ENCODE measurements at places on chromosomes 7 and 10.

DNA sequence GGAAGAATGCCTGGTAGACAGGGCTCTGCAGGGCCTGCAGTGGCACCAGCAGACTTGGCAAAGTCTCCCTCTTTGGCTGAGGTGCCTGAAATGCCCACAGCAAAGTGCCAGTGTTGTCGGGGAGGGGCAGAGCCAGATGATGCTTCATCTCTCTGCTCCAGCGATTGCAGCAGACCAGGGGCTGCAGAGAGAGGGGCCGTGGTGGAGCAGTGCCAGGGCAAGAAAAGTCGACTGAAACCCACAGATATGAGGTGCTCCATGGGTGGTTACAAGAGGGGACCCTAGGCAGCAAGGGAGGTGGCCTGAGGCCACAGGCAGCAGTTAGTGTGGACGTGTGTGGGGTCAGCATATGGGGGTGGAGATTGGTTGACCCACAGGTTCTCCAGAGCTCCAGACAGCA, 123.5 kb upstream of the SHH start:
- DNase-seq, result no peak

- no peak for DNase-seq
Observed at GRCh38 chr7:144723301-144723700, 112.6 kb downstream of the TPK1 start.

- DNase-seq, result no peak
Observed at GRCh38 chr10:79441433-79441832, 4.0 kb downstream of the ZCCHC24 start.

GRCh38 chr10:1212571-1213141, 156.5 kb downstream of the WDR37 start:
- DNase-seq, result no peak

DNA sequence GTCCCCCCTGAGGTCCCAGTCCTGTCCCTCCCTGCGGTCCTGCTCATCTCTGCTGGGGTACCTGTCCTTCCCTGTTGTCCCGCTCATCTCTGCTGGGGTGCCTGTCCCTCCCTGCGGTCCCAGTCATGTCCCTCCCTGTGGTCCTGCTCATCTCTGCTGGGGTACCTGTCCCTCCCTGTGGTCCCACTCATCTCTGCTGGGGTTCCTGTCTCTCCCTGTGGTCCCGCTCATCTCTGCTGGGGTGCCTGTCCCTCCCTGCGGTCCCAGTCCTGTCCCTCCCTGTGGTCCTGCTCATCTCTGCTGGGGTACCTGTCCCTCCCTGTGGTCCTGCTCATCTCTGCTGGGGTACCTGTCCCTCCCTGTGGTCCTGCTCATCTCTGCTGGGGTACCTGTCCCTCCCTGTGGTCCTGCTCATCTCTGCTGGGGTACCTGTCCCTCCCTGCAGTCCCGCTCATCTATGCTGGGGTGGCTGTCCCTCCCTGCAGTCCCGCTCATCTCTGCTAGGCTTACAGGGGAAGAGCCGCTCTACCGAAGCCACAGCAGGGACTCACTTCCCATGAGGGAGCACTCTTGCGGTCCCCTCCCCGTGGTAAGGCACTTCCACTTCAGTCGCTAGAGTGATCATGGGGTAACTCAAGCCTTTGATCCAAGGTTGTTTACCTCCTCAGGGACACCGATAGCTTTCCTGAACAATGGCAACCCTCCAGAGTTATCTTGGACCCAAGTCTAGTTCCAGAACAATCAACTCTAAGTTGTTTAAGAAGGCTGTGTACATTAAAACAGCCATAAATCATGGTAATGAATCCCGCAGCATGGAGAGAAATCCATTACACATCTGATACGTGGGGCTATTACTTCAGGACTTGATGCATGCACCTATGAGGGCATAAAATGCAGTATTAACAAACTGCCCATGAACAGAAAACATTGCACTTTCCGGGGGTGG, 46.8 kb upstream of the MNX1 start:
- no peak for DNase-seq

GRCh38 chr10:11224792-11225416, 207.2 kb downstream of the CELF2 start:
- DNase-seq, result no peak

- DNase-seq, result no peak
Observed at GRCh38 chr10:72753760-72754231, 61.9 kb downstream of the MCU start.

GRCh38 chr7:27201580-27202017, 1.7 kb upstream of the HOXA13 start:
- no peak for DNase-seq

- no peak for DNase-seq
Observed at GRCh38 chr10:104308439-104308903, 29.8 kb downstream of the ITPRIP start.

DNA sequence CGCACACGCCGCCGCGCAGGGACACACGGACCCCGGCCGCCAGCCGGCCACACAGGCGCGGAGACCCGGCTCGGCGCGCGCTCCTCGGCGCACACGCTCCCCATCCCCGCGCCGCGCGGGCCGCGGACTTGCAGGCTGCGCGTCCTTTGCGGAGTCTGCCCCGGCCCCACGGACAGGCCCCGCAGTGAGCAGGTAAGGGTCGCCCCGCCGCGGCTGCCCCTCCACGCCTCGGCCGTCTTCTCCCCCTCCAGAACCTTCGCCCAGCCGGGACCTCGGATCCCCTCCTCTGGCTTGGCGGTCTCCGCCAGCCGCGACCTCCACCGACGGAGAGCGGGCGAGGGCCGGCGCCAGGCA, 356 bp downstream of the ADCYAP1R1 start:
- no peak for DNase-seq

DNA sequence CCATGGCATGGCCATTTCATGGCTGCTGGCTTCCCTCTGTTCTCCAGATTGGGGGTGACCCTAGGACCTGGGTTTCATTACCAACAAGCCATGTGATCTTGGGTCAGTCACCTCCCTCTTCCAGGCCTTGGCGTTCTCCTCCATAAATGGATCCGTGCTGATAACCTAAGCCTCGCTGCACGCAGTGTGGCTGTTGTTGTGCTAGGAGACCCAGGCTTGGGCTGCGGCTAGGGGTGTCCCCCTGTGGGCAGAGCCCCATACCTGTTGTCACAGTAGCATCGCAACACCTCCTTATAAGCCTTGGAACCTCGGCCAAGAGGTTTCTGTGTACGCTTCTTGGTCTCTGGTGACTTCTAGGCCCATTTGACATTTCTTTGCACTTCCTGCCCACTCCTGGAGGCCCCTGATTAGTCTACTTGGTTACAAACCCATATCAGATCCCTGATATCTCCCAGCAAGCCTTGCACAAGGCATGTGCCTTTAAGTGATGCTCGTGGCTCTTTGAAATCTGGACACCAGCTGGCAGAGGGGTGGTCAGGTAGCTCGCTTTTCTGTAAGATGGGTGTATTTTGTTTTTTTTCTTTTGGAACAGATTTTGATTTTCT, 23.6 kb downstream of the ZMIZ1 start:
- DNase-seq, result no peak

DNA sequence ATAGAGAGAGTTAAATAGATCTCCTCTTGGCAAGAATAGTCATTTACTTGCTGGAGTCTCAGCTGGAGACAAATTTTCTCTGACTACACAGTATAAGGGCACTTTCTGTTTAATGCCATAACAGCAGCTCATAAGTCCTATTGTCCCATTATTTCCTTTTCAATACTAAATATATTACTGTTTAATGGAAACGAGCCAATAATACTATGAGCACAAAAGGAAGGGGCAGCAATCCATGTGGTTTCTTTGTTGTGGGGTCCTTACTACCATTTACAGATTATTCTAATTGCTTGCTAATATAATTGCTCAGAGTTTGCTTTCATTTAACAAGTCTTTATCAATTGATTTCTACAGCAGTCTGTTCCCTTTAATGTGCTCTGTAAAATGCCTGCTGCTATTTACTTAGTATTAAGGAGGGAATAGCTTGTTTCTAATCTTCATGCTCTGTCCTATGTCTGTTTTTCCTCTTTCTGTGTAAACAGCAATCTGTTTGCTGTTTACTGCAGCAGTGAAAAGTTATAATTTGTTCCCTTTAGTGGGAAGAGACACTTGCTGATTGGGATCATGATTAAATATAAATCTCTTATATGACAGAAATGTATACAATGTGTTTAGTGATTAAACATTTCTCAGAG, 296.2 kb upstream of the SMIM30 start:
- no peak for DNase-seq

DNA sequence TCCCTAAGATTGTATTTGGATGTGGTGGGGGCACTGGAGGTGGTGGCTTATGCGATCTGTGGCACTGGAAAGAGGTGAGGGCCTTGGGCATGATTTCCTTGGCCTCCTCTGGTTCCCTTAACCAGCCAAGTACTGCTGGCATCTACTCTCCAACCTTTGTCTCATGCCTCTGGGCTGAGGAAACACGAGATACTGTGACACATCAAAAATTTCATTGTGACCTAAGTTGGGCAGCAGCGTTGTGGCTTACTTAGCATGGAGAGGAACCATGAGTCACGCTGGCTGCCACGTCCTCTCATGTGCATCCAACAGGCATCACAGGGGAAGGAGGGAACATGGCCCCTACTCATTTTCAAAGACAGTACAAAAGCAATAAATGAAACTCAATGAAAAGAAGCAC, 29.7 kb upstream of the GSDME start:
- no peak for DNase-seq

GRCh38 chr10:14552015-14552414, 221.3 kb upstream of the FRMD4A start:
- DNase-seq, result no peak

DNA sequence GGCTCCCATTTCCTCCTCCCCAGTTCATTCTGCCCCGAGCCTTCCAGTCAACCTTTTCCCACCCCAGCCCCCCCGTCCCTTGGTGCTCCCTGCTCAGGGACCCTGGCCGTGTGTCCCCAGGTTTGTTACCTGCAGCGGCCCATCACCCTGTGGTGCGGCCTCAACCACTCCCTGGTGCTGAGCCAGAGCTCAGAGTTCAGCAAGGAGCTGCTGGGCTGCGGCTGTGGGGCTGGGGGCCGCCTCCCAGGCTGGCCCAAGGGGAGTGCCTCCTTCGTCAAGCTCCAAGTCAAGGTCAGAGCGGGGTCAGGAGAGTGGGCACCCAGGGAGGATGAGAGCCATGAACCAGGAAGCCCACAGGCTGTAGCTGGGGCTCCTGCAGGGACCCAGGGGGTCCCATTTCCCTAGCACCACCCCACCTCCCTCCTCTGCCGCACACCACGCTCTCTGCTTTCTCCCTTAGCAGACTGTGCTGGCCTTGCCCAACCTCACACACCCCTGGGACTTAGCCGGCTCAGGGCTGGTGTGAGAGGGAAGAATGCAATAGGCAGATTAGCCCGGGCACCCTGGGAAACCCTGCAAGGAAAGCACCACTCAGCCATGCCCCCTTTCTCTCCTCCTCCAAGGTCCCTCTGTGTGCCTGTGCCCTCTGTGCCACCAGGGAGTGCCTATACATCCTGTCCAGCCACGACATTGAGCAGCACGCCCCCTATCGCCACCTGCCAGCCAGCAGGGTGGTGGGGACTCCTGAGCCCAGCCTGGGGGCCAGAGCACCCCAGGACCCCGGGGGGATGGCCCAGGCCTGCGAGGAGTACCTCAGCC, 2.0 kb upstream of the PCOLCE start:
- no peak for DNase-seq

GRCh38 chr10:49601857-49602256, 8.3 kb upstream of the SLC18A3 start:
- DNase-seq, result peak; percentile 61

DNA sequence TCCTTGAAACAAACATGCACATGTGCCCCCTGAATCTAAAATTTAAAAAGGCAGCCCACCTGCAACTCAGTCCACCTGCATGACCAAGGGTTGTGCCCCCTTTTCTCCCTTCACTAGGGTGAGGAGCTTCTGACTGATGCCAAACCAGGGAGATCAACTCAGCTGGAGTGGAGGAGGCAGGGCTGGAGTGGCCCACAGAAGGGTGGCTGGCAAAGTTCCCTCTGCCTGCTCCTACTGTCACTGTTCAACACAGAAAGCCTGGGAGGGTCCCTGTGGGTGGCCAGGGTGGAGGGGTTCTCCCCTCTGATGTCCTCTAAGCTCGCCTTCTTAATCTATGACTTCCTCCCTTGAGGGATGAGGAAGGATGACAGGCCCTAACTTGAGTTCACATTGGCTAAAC, 55.7 kb upstream of the ANTXRL start:
- DNase-seq, result no peak

GRCh38 chr7:70406186-70406949, 725.6 kb upstream of the GALNT17 start:
- no peak for DNase-seq

DNA sequence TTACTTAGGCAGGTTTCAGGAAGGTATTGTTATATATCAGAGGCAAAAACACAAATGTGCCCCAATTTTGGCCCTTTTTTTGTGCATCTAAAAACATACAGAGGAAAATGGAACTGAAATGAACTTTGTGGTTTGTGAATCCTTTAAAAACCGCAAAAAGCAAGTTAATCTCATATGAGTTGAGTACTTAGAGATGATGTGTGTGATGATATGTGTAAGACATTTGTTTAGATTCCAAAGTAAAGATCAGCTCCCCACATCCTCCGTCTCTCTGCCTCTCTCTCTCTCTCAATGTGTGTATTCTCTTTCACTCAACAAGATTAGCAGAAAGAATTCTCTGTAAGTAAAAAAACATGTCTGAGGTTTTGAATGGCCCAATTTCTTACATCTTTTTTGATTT, 201.9 kb downstream of the MALRD1 start:
- no peak for DNase-seq

DNA sequence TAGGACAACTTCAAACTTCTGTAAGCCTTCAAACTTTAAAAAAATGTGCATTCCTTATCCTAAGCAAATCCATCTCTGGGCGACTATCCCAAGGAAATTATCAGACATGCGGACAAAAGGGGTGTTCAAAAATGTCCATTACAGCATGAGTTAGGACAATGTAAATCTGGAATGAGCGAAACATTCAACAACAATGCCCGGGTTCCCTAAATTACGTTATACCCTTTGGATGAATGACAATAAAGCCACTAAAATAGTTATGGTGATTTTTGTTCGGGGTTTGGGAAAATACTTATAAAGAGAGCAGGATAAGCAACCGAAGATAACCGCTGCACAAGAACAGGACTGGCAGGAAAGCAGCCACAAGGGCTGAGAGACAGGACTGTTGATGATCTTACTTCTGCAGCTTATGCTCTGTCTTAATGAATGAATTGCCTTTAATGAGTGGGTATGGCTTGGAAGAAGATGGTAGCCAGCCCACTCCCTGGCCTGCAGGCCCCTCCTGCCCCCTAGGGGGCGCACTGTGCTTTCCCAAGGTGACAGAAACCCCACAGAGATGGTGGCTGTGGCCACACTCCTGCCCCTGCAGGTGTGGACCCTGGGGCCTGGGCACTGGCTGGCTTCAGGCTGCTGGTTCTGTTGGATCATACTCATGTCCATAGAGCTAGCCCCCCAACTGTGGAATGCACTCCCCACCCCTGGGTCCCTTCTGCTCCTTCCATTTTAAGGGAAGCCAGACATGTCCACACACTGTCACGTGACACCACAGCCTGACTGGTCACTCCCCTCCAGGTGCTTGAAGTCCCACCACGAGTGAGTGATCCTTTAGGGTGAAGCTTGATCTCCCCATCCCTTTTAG, 45.0 kb downstream of the ZCCHC24 start:
- peak; percentile 70 for DNase-seq
